ENCODE measurements at places on chromosomes 12 and 14.

DNA sequence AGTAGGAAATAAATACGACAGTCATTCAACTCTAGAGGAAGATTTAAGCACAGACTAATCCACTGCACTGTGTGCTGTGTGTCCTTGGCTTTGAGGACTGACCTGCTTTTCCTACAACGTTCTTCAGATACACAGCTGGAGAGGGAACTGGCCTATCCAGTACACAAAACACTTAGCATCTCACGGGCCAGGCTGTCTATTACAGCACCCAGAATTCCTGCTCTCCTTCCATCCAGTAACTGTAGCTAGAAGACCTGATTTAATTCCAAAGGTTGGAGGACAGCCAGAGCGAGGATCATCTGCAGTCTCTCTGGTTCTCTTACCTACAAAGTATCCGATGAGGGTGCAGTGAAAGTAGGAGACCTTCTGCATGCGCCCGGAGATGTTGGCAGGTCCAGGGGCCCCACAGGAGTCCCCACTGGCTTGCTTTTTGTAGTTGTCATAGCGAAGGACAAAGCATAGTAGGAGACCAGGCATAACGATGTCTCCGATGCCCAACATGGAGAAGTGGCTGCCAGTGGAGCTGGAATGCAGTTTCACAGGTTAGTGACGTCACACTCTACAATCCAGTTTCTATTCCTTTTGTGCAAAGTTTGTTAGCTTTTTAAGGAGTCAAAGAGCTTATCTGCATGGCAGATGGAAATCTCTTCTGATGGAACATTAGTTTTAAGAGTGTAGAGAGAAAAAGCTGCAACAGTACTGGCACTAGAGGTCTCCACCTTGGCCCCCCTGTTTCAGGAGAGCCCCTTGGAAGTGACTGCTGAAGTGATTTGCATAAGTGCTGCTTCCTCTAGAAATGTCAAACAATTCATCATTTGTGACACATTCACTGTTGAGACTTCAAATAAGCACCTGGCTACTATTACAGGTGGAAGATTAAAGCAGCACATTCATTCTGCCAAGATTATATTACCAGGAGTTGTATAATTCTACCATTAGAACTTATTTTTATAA lies 41.7 kb downstream of the ACADS start:
- DNase-seq: no peak

- DNase-seq: peak; percentile 51
These were observed 380.8 kb upstream of the TMEM132C start for GRCh38 chr12:127885954-127886750.

- DNase-seq: no peak
These were observed 485.6 kb downstream of the FLRT2 start for GRCh38 chr14:86015511-86015910.

DNA sequence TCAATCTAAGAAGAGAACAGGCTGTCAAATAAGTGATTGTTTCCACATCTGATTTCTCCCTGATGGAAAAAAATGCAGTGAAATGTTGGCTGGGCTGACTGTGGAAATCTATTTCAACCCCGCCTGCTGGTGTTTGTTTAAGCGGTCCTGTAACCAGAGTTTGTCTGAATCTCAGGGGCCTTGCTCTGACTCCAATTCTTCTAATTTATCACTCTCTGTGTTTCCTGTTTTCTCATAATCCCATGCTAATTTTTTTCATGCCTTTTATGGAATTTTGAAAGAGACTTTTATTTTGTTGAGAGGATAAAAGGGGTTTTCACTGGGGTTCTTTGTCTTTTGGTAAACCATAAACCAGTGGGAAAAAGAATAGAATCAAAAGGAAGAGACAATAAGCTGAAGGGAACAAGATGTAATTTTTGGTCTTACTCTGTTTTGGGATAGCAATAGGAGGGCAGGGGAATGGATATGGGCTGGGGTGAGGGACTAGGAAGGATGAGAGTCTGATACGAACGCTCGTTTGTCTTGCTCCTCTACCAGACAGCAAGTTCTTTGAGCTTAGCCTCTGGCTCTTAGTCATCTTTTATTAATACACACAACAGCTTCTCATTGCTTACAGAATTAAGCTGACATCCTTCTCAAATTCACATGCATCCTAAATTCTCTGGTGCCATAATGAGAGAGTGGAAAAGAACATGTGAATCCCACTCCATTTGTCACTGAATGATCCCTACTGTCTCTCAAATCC lies 8.0 kb upstream of the MGP start:
- DNase-seq: no peak

- no peak for DNase-seq
These were observed 74.8 kb upstream of the PCED1B start for GRCh38 chr12:47004634-47005033.

- DNase-seq: no peak
These were observed 104.5 kb upstream of the EGLN3 start for GRCh38 chr14:34055157-34055950.

GRCh38 chr14:74509587-74510222 lies 16.1 kb downstream of the ISCA2 start:
- no peak for DNase-seq

DNA sequence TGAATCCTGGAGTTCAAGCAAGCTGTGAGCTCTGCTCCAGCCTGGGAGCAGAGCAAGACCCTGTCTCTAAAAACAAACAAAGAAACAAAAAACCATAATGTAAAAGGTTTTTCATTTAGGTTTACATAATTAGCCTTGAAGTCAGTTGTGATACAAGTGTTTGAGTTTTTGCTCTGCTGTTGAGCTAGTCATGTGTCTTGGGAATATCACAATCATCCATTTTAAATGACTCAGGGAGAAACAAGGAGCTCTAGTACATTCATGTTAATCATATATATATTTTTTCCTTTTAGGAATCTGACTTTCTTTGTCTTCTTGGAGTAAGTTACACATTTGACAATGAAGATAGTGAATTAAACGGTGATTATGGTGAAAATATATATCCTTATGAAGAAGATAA lies 12.9 kb downstream of the MIA2 start:
- no peak for DNase-seq

GRCh38 chr12:92444763-92445162 lies 258.0 kb upstream of the PLEKHG7 start:
- DNase-seq: no peak

- peak; percentile 77 for DNase-seq
These were observed 9.1 kb downstream of the NEMP1 start for GRCh38 chr12:57069523-57069922.

DNA sequence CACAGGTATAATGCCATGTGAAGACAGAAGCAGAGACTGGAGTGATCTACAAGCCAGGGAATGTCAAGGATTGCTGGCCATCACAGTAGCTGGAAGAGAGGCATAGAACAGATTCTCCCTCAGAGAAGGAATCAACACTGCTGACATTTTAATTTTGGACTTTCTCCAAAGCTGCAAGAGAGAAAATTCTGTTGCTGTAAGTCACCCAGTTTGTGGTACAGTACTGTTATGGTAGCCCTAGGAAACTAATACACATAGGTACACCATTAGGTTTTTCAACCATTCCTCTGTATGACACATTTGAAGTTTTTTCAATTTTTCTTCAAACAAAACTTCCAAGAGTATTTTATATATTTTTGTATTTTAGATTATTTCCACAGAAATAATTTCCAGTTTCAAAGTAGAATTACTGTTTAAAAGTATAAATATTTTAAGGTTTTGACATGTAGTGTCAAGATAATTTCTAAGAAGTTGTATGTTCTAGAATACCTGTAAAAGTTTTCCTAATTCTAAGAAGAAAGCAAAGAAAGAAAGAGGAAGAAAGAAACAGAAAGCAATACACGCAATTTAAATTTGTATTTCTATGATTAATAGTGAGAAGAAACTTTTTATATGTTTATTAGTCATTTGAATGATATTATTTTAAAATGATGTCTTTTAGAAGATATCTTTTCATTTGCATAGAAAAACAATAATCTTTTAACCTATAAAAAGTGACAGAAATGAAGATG lies 64.9 kb upstream of the CATSPERB start:
- DNase-seq: no peak

GRCh38 chr14:93902619-93903307 lies 24.4 kb upstream of the FAM181A start:
- no peak for DNase-seq

DNA sequence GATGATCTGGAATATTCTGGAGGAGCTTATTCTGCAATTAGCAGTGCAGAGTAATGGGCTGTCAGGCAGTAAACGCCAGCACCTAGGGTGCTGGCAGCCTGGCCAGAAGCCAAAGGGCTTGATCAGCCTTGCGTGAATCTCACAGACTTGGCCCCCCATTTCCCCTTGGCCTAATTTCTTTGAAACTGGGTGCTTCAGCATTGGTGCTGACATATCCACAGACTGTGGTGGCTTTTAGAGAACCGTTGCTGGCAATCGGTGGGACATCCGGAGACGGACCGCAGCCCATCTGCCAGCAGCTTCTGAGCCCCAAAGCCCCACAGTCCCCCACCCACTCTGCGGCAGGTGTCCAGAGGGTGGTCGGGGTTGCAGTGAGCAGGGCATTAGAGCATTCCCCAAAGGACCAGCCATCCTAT lies 157.1 kb downstream of the CALM1 start:
- no peak for DNase-seq

GRCh38 chr14:104398656-104399055 lies 180.9 kb upstream of the C14orf180 start:
- DNase-seq: no peak

All from hindlimb muscle (tissue), 1 donor.